ENCODE measurements at places on chromosomes 7 and 10.

- no peak for DNase-seq
These were observed 27.1 kb upstream of the SOSTDC1 start for GRCh38 chr7:16492513-16493062.

DNA sequence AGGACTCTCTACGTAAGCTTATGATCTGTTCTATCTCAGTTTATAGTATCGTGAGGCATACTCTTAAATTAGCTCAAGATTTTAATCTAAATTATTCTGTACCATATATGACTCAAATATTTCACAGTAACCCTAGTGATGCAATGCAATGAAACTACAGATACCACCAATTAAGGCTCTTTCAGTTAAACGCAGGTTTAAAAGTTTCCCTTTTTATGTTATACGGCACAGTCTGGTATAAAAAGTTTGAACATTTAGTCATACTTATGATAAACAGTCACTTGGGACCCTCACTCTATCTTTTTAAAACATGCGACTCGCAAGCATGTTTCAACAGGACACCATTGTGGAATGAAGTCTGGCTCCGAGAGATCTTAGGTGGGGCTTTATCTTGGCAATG is 107.2 kb downstream of the CDK6 start:
- no peak for DNase-seq

- no peak for DNase-seq
These were observed 62.8 kb downstream of the TACC2 start for GRCh38 chr10:122051609-122052385.

GRCh38 chr10:79266543-79267312 is 80.5 kb upstream of the PPIF start:
- DNase-seq = no peak

DNA sequence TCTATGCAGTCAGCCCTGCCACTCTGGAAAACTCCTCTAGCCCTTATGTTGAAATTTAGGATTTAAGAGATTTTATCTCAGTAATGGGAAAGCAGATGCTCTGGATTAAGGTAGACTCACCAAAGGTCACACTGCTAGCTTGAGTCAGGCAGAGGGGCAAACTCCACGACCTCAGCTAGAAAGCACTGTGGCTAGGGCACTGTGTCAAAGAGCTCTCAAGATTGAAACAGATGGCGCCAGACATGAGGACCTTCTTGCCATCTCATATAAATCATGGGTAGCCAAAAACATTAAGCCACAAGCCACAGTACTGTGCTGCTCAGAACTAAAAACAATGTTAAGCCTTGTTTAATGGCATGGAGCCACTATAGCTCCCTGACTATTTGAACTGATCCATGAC is 188.7 kb downstream of the DNAJC1 start:
- DNase-seq = no peak

DNA sequence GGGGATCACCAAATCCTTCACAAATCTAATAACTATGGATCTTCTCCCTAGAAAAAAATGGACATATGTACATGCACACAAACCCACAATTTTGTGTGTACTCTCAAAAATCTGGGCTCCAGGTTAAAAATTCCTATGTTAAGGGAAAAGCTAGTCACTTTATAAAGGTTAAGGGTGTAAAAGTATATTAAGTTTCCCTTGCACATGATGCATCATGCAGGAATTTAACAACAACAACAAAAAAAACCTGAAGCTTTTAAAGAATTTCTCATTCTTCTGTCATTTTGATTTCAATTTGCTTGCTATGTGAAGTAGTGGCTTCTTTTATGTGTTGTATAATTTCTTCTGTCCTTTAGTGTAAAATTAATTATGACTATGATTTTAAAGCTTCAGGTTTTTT is 123.7 kb downstream of the CNOT4 start:
- no peak for DNase-seq

DNA sequence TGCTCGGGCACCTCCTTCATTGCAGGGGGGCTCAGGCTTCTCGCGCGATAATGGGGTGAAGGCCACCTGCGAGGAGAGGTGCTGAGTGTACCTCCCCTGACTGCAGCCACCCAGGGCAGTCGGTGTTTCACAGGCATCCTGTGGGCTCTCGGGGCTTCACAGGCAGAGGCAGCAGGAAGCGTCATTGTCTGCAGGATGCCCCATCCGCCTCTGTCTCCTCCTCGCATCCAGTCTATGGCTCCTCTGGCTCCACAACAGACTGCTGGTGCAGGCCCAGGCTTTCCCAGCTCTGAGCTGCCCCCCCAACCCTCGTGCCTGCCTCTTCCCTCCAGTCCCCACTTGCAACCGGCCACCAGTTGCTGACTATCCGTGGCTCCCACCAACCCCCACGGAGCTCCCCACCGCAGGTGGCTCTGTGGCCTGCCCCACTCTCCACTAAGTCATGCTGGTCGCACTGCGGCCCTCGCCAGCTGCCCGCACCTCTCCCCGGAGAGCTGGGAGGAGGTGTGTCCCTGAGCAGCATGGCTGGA is 36.5 kb downstream of the CAMK2B start:
- DNase-seq = no peak

DNA sequence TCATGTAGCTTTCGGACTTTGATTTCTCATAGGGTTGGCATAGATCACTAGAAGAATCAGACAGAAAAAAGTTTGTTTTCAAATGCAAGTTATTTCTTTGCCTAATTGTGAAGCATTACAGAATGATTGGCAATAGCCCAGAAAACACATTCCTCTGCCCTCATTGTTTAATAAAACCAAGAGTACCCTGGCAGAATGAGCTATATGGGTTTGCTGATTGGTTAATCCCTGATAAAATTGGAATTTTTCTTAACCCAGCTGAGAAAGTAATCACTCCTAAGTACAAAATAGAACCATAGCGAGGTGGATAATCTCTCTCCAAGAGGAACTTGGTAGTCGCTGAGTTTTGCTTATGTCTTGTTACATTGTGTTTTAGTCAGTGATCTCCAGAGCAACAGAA is 30.9 kb upstream of the CREB5 start:
- no peak for DNase-seq

GRCh38 chr7:27593226-27593625 is 69.5 kb downstream of the HIBADH start:
- no peak for DNase-seq

GRCh38 chr7:3300221-3300650 is 816 bp upstream of the SDK1 start:
- DNase-seq = no peak

GRCh38 chr10:79047584-79047874 is 21.2 kb upstream of the ZMIZ1 start:
- no peak for DNase-seq

GRCh38 chr7:30567081-30567480 is 27.6 kb upstream of the GARS1 start:
- DNase-seq = no peak

DNA sequence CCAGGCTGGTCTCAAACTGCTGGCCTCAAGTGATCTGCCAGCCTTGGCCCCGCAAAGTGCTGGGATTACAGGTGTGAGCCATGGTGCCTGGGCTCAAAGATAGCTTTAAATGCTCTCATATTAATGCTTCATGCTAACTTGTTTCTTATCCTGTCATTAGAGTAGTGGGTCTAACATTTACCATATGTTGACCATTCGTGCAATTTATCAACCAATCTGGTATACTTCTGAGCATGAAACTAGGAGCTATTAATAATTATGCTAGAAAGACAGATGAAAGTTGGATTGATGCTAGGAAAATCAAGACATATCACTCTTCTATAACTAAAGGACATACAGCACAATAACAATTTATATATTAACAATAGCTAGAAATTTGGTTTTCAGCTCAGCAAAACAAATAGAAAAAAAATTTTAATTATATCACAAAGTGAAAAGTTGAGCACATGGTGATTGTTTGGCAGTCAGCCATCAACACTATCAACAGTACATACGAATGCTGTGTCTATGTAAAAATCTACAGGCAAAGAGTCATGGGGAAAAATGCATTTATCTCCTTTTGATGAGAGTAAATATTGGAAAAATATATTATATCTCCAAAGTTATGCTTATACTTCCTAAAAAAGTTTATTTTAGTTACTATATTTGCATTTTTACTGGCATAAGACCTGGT is 112.1 kb upstream of the ABCB5 start:
- no peak for DNase-seq

- DNase-seq = no peak
These were observed 10.0 kb downstream of the LOXL4 start for GRCh38 chr10:98257961-98258360.

GRCh38 chr10:9238041-9238440 is 1183.6 kb downstream of the GATA3 start:
- no peak for DNase-seq

DNA sequence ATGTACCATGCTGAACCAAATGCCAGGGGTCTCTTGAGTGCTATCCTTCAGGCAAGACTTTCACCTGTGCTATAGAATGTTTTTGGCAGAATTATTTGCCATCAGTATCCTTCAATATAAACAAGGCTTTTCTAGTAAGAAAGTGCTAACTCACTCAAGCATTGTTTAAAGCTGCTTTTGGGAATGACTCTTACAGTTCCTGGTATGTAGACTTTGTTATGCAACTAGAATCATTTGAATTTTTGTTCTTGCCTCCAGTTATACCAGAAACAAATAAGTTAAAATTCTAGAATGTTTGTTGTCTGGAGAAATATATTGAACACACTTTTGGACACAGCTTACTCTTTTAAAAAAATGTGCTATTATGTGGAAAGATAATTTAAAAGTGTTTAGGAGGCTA is 39.5 kb upstream of the RTKN2 start:
- no peak for DNase-seq

DNA sequence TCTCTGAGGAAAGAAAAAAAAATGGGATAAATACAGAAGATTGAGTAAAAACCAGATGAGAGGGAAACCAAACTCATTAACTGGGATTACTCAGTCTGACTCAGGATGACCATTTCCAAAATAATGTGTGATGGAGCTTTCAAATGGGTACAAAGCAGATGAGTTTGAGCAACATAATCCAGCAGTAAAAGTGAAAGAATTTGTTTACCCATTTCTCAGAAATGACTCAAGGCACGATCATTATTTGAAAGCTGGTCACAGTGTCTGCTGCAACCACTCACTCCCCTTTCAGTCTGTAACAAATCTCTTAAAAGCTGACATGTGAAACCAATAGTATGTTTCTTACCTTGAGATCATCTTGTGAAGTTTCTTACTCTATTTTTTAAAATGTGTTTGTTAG is 104.7 kb upstream of the KLF14 start:
- no peak for DNase-seq

DNA sequence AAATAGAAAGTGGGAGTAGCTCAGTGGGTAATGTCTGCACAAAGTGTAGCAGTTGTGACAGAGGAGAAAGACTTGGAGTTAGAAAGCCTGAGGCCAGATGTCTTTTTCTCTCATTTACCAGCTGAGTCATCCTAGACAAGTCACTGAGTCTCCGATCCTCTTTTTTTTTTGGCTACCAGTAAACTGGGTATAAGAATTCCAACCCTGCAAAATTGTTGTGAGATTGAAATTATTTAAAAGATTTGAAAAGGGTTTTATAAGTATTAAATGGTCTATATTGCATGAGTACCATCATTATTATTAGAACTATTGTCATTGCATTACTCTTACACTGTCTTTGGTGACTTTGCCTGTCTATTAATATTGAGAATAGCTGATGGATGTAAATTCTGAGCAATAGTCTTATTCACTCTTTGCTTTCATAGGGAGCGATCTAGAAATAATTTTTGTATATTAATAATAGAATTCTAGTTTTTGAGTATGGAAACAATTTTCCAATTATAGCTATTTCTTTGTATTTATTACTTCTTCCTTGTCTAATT is 74.0 kb downstream of the ARID5B start:
- DNase-seq = no peak

GRCh38 chr7:111137296-111138192 is 46.6 kb downstream of the LRRN3 start:
- no peak for DNase-seq

DNA sequence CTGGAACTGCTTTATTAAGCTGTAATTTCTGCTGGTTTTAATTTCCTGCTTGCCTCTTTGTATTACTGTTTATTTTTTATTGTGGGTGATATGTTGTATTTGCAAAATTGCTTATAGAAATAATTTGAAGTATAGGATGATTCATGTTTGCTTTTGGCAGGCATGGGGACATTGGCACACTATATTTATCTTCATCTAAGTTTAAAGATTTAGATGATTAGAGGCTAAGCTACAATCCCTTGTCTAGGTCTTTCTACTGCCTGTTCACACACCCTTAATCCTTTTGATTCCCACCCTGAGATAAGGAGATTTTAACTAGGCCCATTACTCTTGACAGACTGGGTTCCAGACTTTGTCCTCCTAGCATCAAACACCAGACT is 182.8 kb upstream of the KAT6B start:
- DNase-seq = no peak

GRCh38 chr7:116227678-116228239 is 17.4 kb downstream of the TES start:
- DNase-seq = no peak

- no peak for DNase-seq
These were observed 209.5 kb downstream of the FAM107B start for GRCh38 chr10:14565199-14565598.

DNA sequence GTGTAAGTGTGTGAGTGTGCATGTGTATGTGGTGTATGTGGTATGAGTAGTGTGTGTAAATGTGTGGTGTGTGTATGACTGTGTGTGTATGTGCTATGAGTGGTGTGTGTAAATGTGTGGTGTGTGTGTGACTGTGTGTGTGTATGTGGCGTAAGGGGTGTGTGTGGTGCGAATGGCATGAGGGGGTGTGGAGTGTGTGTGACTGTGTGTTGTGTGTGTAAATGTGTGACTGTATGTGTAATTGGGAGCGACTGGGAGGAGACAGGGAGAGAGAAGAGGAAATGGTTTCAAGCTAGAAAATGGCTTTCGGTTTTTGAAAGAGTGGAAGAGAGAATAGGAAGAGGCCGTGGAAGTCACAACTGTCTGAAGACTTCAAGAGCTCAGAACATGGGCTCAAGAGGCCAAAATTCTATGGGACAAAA is 23.6 kb upstream of the GATAD1 start:
- no peak for DNase-seq

DNA sequence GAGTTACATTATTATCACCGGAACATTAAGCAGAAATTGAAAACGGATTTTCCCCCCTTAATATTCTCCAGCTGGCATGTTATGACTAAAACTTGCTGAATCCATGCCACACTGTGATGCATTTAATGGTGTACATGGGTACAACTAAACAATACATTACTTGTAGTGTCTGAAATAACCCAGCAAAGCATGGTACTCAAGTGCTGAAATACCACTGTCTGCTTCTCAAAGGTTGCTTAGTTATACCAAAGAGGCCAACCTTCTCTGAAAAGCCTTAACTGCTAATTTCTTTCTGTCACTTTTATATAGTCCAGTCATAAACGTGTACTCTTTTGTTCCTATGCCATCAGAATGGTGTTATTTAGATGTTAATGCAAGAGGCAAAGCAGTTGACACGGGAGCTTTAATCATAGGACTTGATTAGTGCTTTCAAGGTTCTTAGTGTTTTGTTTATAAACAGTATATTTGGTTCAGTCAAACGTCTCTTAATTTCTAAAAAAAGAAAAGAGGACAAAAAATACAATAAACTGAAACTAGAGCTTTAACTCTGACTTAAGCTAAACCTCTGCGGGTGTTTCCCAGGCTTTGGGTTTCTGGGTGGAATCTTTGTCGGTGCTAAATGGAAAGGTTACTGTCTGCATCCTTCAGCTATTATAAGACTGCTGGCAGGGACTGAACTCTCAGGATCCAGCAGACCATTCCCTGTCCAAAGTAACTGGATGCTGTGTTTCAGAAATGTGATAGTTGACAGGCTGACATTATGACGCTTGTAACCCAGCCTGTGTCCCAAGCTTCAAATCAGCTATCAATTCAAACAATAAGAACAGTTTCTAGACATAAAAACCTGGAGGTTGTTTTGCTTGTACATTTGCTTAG is 202.6 kb downstream of the PPP1R3A start:
- DNase-seq = no peak

- no peak for DNase-seq
These were observed 41.9 kb downstream of the PDGFA start for GRCh38 chr7:477626-478220.

- DNase-seq = no peak
These were observed 113.7 kb upstream of the DGKB start for GRCh38 chr7:15016315-15016667.
